NAMALWA (cell line): ENCODE measurements at places on chromosomes 13 and 19.

DNA sequence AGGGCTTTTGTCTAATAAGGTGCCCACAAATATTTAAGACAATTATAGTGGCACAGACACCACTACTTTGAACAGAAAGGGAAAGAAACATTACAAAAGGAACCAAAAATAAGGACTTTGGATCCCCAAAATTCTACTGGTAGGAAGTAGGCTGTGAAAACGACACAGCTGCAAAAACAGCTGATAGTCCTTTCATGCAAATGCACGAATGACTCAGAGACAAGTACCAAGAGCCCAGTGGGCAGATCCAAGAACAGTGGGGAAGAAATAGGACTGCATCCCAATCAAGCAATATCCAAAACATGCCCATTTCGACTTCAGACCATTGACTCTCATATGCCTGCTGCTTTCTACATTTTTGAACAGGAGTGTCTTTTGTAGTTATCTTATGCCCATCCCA is 269.4 kb upstream of the NBEA start:
- peak; percentile 11 for DNase-seq

GRCh38 chr13:35724446-35724845 is 248.0 kb upstream of the MAB21L1 start:
- DNase-seq = no peak

DNA sequence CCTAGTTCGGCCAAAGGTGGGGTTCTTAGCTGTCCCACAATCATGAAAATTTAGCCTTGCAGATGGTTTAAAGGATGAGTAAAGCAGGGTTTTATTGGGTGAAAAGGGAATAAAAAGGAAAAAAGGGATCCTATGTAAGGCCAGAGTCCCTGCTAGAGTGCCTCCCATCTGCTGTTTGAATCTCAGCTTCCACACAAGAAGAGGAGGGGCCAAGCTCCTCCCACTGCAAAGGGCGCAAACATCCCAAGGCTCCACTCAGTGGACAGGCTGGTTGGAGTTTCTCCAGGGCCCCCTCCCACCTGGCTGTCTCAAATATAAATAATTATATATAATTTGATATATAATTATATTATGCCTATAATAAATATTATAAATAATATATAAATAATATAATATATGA is 1272.1 kb upstream of the PCDH20 start:
- DNase-seq = no peak

DNA sequence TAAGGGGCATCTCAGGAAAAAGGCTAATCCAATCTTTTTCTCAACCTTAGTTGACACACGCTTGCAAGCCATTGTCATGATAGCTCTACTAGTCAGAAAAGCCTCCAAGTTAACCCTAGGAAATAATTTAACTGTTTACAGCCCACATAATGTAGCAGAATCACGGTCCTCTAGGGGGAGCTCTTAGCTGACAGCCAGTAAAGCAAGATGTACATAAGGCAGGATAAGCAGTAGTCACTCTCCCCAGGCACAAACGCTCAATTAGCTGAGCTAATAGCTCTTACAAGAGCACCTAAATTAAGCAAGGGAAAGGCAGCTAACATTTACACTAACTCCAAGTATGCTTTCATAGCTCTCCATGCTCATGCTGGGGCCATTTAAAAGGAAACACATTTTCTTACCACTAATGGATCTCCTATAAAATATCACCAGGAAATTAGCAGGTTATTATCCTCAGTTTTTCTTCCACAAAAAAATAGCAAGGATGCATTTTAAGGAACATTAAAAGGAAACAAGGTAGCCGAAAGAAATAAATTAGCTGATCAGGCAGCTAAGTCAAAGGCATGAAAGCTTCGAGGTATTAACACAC is 33.7 kb upstream of the ZSCAN5A start:
- peak; percentile 68 for DNase-seq

DNA sequence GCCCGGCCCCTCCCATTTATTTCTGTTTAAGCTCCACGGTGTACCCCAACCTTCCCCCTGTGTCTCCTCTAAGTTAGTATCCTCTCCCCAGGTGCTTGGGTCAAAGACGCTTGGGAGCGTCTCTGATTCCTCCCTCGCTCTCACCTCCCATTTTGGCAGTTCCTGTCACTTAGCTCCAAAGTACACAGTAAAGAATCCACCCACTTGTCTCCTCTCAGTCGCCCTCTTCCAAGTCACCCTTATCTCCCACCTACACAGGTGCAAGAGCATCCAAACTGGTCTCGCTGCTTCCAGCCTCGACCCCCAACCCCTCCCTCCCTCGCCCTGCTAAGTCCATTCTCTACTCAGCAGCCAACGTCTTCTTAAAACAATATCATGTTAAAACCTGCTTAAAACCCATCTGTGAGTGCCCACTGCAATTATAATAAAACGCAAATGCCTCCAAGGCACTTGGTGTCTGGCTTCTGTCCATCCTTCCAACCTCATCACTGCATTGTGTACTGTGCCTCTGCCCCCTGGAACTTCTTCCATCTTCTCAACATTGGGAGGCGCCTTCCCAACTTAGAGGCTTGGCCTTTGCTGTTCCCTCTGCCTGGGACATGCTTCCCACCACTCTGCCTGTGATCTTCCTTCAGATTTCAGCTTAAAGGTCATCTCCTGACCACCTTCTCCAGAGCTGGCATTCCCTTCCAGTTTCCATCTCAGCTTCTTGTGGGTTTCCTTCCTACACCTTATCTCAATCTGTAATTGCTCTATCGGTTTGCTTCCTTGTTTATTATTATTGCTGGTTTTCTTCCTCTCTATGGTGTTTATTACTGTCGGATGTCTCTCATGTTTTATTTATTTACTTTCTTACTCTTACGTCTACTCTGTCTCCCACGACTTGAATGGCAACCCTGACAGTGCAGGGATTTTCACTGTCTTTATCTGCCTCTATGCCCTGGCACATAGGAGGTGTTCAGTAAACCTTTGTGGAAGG is 9.5 kb upstream of the KLK14 start:
- no peak for DNase-seq

GRCh38 chr13:36067746-36068381 is 63.3 kb downstream of the DCLK1 start:
- DNase-seq = no peak

DNA sequence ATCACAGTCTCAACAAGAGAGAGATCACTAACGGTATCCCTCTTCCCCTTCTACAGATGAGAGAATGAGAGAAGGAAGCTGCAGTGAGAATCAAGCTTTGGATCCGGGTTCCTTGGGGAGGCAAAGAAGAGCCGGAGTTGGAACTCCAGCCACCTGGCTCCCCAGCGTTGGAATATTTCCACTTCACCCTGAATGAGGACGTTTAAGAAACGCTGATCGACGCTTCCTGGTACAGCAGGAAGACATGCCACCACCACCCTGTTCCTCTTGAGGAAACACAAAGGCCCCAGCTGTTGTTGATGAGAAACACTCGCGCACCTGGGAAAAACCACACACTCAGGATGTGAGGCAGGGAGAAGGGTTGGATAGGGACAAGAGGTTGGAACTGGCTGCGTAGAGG is 11.3 kb upstream of the CACNG8 start:
- DNase-seq = no peak

- DNase-seq = no peak
Observed at GRCh38 chr19:18502246-18502637, 19.6 kb downstream of the ELL start.

DNA sequence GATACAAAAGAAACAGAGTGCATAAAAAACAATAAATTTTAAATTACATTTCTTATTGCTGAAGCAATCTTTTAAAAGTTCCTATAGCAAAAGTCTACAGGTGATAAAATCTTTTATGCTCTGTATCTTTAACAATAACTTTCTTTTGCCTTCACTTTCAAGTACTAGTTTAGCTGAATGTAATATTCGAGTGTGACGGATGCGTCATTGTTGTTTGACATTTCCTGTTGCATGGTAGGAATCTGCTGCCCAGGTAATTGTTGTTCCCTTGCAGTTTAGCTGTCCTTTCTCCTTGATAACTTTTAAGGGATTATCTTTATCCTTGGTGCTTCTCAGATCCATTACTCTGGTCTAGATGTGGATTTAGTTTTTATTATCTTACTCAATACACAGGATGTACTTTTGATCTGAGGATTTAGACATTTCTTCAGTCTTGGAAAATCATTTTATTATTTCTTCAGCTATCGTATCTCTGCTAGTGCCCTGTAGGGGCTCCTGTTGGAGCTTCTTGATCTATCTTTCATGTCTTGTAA is 2.1 kb upstream of the CPB2 start:
- DNase-seq = no peak

- DNase-seq = no peak
Observed at GRCh38 chr13:76852986-76853385, 33.2 kb downstream of the KCTD12 start.

GRCh38 chr19:41776700-41777099 is 19.7 kb upstream of the CEACAM3 start:
- no peak for DNase-seq

- peak; percentile 51 for DNase-seq
Observed at GRCh38 chr13:72221276-72221962, 354.4 kb upstream of the DACH1 start.

DNA sequence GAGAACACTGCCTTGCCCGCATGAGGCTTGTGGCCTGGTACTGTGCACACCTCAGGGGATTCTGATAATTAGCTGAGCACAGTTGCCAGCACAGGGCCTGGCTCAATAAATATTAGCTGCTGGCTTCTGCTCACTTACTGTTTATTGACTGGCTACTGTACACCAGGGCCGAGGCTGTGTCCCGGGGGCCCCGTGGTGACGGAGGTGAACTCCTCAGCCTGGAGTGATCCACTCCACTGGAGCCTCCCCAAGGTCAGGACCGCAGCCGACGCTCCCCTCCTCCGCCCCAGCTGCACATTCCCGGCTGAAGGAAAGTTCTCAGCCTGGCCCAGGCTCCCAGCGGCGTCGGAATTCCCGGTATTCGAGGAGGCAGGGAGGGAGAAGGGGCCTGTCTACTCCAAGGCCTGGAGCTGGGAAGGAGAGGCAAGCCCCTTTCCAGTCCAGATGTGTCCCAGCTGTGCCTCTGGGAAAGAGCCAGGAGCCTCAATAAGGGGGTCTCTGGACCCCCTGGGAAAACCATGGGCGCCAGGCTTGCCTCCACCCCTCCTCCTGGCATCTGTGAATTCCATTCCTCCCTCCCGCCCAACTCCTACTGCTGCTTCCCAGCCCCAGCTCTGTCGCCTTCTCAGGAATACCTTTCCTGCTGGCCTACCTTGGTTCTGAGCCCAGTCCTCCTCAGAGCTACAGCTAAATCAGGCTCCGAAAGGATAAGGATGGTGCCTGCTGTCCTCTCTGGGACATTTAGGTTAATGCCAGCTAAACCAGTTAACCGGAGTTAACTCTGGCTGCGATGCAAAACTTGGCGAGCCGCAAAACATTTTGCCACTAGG is 7.3 kb downstream of the RPS16 start:
- DNase-seq = no peak

GRCh38 chr19:9877780-9878510 is 42.8 kb downstream of the PIN1 start:
- no peak for DNase-seq

GRCh38 chr13:97140611-97141010 is 81.5 kb upstream of the MBNL2 start:
- no peak for DNase-seq

DNA sequence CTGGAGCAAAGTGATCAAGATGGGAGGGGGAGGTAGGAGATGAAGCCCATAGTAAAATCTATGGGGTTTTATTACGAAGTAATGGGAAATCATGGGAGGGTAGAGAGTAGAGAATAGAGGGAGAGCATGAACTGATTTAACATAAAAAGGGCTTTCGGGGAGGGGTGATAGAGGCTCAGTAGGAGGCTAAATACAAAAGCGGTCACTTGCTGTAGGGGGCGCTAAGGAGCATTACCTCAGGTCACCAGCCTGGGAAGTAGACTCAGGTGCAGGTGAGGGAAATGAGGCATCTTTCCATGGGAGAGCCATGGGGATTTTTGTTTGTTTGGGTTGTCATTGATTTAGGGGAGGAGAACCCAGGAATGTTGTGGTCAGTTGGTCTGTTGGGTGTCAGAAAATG is 14.1 kb downstream of the KRTDAP start:
- DNase-seq = peak; percentile 25

GRCh38 chr13:92097337-92097903 is 699.0 kb downstream of the GPC5 start:
- no peak for DNase-seq

DNA sequence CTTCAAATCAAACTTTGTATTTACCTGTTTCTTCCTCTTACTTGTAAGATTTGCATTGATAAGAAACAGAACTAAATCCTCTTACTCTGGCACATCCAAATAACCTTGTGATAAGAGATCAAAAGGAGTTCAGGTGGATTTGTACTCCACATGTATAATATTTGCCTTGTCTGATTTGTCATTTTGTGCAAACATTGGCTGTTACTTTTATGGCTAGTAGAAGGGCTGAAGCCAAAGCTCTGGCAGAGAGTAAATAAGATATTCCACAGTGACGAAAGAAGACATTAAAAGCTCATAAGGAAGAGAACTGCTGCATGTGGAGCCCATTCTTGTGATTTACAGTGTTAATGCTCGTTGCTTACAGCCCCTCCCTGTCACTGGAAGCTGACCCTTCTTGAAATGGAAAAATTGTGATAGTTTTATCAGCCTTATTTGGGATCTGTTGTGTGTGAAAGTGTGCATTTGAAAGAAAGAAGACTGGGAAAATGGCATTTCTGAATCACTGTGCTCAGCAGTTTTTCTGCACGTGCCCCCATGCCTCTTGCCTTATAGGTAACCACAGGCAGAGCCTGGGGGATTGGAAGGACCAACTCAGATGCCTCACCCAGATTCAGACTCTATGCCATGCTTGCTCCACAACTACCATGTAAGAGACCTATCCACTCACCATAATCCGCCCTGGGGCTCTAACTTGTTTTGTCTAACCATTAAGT is 68.2 kb downstream of the OXGR1 start:
- no peak for DNase-seq

DNA sequence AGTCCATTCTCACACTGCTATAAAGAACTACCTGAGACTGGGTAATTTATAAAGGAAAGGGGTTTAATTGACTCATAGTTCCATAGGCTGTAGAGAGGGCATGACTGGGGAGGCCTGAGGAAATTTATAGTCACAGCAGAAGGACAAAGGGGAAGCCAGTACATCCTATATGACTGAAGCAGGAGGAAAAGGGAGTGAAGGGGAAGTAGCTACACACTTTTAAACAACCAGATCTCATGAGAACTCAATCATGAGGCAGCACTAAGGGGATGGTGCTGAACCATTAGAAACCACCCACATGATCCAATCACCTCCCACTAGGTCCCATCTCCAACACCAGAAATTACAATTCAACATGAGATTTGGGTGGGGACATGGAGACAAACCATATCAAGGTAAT is 209.1 kb downstream of the DIAPH3 start:
- DNase-seq = no peak

DNA sequence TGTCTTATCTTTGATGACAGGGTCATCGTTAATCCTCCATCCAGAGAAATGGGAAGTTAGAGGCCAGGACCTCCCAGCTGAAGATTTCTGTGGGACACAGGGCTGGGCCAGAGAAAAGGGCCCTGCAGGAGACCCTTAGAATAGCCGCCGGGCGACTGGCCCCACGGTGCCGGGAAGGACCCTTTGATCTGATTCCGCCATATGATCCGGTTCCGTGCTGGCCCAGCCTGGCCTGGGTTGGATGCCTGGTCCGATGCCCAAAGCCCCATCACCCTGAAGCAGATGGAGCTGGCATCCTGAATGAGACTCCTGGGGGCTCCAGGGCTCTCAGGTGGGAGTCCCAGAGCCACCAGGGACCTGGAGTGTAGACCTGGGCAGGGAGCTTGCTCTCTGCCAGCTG is 6.0 kb upstream of the STK11 start:
- DNase-seq = no peak

GRCh38 chr13:72293206-72293605 is 426.2 kb upstream of the DACH1 start:
- no peak for DNase-seq

- no peak for DNase-seq
Observed at GRCh38 chr13:65095161-65096082, 2134.7 kb downstream of the PCDH9 start.
